ENCODE measurements at places on chromosomes 13 and 19. TPM values are rescaled to one million over a fixed set of nuclear protein-coding genes. Genes with fewer than 3 reads are reported as not detected.

GRCh38 chr13:33014291-33014690 lies 1.9 kb upstream of the KL start:
- no peaks in the 10 kb centered on the region for H3K36me3 ChIP-seq
- no peak overlapping the region for H3K4me3 ChIP-seq
- H3K4me1 ChIP-seq, result no peaks in the 10 kb centered on the region
- DNase-seq, result no peak
- no peak overlapping the region for H3K27ac ChIP-seq
- H3K27me3 ChIP-seq, result no peaks in the 10 kb centered on the region

DNA sequence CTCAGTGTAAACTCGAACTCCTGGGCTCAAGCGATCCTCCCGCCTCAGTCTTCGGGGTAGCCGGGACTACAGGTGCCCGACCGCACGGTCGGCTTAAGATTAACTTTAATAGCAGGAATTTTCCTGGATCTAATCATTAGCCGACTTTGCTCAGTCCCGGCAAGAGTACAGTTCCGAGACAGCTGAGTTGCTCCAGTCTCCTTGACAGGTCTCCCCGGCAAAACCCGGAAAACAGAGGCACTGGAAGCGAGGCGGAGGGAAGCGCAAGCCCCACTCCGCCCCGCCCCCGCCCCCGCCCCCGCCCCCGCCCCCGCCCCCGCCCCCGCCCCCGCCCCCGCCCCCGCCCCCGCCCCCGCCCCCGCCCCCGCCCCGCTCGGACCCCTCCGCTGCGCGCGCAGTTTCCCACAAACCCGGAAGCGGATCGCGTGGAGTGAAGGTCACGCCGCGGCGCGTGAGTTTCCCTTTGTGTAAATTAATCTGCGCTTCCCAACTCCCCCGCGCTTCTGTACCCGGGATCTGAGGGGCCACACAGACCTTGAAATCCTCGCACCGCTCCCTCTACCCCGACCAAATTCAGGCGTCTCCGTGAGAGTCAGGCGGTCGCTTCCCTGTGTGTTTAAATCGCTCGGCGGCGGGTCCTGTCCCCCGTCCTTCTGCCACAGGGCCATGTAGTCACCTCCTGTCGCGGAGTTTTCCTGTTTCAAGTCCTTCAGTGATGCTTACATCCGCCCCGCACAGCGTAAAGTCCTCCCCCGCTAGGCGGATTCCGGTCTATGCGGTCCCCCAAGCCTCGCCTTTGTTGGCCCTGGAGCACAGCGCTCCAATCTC lies at the start of gene ZNF480:
ZNF480 (plus strand) TSS at position 397 of the 828 bp plus-strand sequence. CDS start 3,244 bp downstream, outside the sequence.
- peak; percentile 91 for DNase-seq
- peak within 1 kb of the TSS; percentile 62 for H3K27ac ChIP-seq
- H3K4me1 ChIP-seq, result peaks cover 6% of the 10 kb centered on the region
- H3K4me3 ChIP-seq, result peak within 1 kb of the TSS; percentile 90
- no peaks in the 10 kb centered on the region for H3K27me3 ChIP-seq
- no peaks in the 10 kb centered on the region for H3K36me3 ChIP-seq

DNA sequence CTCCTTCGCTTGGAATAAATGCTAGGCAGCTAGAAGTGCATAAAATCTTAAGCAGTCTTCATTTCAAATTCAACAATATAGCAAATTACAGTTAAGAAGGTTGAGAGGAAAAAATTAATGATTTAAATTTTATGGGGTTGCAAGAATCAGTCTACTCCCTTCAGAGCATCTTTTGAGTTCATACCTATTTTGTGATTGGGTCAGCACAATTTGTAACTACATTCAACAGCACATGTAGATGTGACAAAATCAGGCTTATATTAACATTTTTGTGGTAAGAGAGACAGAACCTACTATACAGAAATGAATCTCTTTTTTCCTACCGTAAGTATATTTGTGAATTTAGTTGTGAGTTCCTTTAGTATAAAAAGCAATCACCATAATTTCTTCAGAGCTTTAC lies 520.6 kb upstream of the HTR2A start:
- H3K27ac ChIP-seq, result no peak overlapping the region
- no peaks in the 10 kb centered on the region for H3K27me3 ChIP-seq
- peaks cover 8% of the 10 kb centered on the region for H3K4me1 ChIP-seq
- no peak for DNase-seq

GRCh38 chr13:110646442-110647364 lies 31.4 kb downstream of the NAXD start:
- no peak for DNase-seq
- peaks cover 23% of the 10 kb centered on the region for H3K36me3 ChIP-seq
- no peak overlapping the region for H3K27ac ChIP-seq
- H3K4me1 ChIP-seq, result no peaks in the 10 kb centered on the region

DNA sequence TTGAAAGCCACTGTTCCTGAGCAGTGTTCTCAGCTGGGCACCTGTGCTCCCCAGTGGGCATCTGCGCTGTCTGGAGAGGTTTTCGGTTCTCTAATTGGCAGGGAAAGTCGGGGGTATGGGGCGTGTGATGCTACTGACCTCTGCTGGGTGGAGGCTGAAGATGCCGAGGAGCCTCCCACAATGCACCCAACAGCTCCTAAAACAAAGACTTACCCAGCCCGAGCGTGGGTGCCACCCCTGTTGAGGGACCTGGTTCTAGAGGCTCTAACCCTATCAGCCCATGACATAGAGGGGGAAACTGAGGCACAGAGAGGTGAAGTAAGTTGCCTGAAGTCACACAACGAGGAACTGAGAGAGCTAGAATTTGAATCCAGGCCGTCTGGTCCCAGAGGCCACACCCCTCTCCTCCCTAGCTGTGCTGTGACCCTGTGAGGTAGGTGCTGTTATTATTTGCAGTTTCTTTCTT lies 2.3 kb downstream of the SPACA4 start:
- H3K27me3 ChIP-seq, result no peaks in the 10 kb centered on the region
- H3K4me1 ChIP-seq, result no peaks in the 10 kb centered on the region
- H3K27ac ChIP-seq, result no peak overlapping the region
- H3K36me3 ChIP-seq, result no peaks in the 10 kb centered on the region
- H3K4me3 ChIP-seq, result no peak overlapping the region

- H3K4me3 ChIP-seq, result no peak overlapping the region
- H3K36me3 ChIP-seq, result no peaks in the 10 kb centered on the region
- no peak for DNase-seq
- no peak overlapping the region for H3K27ac ChIP-seq
- no peaks in the 10 kb centered on the region for H3K4me1 ChIP-seq
Observed at GRCh38 chr19:46241626-46242025, 12.1 kb downstream of the IGFL1 start.

GRCh38 chr19:40154121-40154680 lies 37.0 kb upstream of the MAP3K10 start:
- no peaks in the 10 kb centered on the region for H3K27me3 ChIP-seq
- H3K4me1 ChIP-seq, result no peaks in the 10 kb centered on the region
- peak; percentile 10 for DNase-seq
- H3K4me3 ChIP-seq, result no peak overlapping the region
- H3K36me3 ChIP-seq, result no peaks in the 10 kb centered on the region

PRKCG gene
- total RNA-seq, result not detected

- no peak overlapping the region for H3K27ac ChIP-seq
- no peak overlapping the region for H3K4me3 ChIP-seq
- H3K4me1 ChIP-seq, result no peaks in the 10 kb centered on the region
- H3K27me3 ChIP-seq, result no peaks in the 10 kb centered on the region
- DNase-seq, result no peak
- H3K36me3 ChIP-seq, result no peaks in the 10 kb centered on the region
Observed at GRCh38 chr13:42688821-42689220, 92.6 kb upstream of the FAM216B start.

- no peak for DNase-seq
- no peak overlapping the region for H3K4me3 ChIP-seq
- no peaks in the 10 kb centered on the region for H3K4me1 ChIP-seq
- H3K27me3 ChIP-seq, result no peaks in the 10 kb centered on the region
- H3K36me3 ChIP-seq, result no peaks in the 10 kb centered on the region
Observed at GRCh38 chr19:49058562-49058961, 1.0 kb upstream of the CGB7 start.

- H3K36me3 ChIP-seq, result no peaks in the 10 kb centered on the region
- H3K4me1 ChIP-seq, result no peaks in the 10 kb centered on the region
- H3K27ac ChIP-seq, result no peak overlapping the region
- no peak overlapping the region for H3K4me3 ChIP-seq
Observed at GRCh38 chr13:113059891-113060290, 45.7 kb upstream of the F7 start.

APOC4 gene
- 220 TPM for total RNA-seq

Data from right lobe of liver (tissue), 6 donors.